Activated naive CD4-positive, alpha-beta T cell (primary cell): ENCODE measurements at places on chromosomes 3 and 15.

- DNase-seq: no peak
These were observed 805.8 kb downstream of the PLOD2 start for GRCh38 chr3:145355206-145355605.

DNA sequence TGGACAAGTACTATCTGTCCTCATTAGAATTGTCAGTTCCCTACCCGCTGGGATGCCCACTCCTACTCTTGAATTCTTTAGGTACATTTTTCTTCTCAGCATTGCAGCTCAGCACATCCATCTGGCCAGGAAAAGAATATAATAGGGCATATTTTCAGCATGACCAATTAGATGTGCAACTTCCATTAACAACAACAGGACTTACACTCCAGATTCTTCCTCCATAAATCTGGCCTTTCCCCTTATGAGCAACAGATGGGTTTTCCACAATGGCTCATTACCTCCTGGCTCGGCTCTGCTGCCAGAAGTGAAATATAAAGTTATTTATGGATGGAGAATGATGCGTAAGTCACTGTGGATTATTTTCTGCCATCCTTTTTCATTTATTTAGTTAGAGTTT lies 443.8 kb upstream of the TGFBR2 start:
- DNase-seq: no peak

DNA sequence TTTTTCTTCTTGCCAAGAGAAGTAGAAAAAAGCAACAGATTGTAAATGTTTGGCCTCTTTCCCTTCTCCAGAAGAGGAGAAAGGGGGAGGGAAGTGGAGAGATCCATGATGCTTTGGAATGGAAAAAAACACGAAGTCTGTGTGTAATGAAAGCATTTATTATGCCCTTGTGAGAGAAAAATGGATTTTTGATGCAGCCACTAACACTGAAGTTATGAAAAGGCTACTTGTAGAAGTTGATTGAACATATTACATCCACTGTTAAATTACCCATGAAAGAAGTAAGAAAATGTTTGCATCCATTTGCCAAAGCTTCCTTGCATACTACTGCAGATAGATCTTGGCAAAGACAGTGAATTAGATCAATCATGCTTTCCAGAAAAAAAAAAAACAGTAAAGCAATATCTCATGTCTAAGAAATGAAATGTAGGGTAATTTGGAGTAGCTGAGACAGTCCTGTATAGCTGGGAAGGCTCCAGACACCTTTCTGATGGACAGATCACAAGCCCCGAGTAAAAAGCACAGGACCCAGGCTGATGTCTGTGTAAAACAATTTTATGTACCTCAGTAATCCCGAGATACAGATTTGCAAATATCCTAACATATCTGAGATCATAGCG lies 295.5 kb downstream of the PLOD2 start:
- no peak for DNase-seq

DNA sequence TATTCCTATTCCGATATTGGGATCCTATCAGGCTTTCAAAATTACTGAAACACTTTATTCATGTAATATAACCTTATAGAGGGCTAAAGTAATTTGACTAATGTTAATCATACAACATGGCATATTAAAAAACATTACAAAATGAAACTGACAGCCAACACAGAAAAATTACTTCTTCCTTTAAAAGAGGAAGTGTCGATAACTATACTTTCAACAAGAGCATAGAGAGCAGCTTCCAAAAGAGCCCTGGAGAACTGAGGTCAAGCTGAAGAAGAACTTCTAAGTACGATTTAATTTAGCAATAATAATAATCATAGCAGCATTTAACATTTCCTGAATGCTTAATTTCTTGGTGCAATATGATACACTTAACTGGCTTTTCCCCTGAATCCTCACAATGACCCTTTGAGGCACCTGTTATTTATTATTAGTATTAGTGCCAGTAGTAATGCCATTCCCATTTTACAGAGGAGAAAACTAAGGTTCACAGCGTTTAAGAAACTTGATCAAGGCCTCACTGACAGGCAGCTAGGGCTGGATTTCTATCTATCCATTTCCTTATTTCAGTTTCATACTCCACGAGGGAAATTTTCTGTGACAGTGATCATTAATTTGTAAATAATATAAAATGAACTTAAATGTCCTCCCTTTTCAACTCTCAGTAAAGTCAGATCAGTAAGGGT lies 181.6 kb downstream of the CFAP20DC start:
- DNase-seq: no peak

- DNase-seq: no peak
These were observed 32.1 kb upstream of the TNFAIP8L3 start for GRCh38 chr15:51126842-51127241.

DNA sequence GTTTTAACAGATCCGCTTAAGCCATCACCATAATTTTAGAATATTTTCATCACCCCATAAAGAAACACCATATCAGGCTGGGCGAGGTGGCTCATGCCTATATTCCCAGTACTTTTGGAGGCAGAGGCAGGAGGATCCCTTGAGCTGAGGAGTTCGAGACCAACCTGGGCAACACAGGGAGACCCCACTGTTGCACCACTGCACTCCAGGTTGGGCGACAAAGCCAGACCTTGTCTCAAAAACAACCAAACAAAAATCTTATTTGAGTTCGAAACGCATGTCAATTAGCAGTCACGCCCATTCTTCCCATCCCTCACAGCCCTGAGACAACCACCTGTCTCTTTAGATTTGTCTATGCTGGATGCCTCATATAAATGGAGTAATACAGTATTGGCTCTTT lies 119.9 kb downstream of the KLF13 start:
- no peak for DNase-seq

- DNase-seq: no peak
These were observed 64.9 kb upstream of the SPRED1 start for GRCh38 chr15:38187630-38188313.

- no peak for DNase-seq
These were observed 41.5 kb downstream of the RBP2 start for GRCh38 chr3:139434764-139435307.

GRCh38 chr3:133289322-133289721 lies 110.5 kb upstream of the BFSP2 start:
- no peak for DNase-seq

GRCh38 chr3:124860599-124860998 lies 26.6 kb downstream of the ITGB5 start:
- DNase-seq: no peak

- no peak for DNase-seq
These were observed 165.7 kb downstream of the MAGI1 start for GRCh38 chr3:65873028-65873427.

GRCh38 chr3:45009868-45010267 lies 16.2 kb upstream of the CLEC3B start:
- no peak for DNase-seq

- DNase-seq: no peak
These were observed 88.7 kb upstream of the CDAN1 start for GRCh38 chr15:42825599-42825998.

DNA sequence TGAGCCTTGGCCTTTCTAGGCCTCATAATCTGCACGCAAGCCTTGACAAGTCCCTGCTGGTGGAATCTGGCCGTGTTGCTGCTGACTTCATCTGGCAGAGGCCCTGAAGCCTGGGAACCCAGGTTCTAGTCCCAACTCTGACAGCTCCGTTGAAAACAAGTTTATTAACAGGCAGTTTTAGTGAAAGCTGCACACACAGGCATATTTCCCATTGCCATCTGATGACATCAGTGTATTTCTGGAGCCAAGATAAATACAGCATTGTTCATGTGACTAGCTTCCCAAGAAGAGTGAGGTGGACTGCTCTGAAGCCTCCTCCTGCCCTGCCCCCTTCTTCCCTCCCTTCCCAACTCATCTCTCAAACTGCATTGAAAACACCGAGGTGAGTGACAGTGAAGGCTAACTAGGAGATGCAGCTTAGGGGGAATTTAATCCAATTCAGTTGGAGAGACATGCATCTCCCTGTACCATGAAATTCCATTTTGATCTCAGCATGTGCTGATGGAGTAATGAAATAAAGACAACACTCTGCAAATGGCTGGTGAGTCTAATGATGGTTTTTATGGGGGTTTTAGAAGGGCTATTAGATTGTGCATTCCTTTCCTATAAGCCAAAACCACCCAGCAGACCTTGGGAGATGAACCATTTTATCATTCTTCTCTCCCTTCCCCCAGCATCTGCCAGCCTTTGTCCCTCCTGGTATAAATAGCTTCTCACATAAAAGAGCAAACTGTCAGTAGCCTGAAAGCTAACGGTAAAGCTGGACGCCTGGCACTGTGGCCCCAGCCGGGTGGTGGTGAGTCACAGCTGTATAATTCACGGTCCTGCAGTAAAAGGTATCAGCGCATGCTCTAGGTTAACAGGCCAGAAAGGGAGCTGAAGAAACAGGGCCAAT lies 38.0 kb downstream of the PRICKLE2 start:
- no peak for DNase-seq

- no peak for DNase-seq
These were observed 178.9 kb downstream of the UACA start for GRCh38 chr15:70584441-70584837.
